ENCODE measurements at places on chromosomes 7 and 10. TPM values are rescaled to one million over a fixed set of nuclear protein-coding genes. Genes with fewer than 3 reads are reported as not detected.

DNA sequence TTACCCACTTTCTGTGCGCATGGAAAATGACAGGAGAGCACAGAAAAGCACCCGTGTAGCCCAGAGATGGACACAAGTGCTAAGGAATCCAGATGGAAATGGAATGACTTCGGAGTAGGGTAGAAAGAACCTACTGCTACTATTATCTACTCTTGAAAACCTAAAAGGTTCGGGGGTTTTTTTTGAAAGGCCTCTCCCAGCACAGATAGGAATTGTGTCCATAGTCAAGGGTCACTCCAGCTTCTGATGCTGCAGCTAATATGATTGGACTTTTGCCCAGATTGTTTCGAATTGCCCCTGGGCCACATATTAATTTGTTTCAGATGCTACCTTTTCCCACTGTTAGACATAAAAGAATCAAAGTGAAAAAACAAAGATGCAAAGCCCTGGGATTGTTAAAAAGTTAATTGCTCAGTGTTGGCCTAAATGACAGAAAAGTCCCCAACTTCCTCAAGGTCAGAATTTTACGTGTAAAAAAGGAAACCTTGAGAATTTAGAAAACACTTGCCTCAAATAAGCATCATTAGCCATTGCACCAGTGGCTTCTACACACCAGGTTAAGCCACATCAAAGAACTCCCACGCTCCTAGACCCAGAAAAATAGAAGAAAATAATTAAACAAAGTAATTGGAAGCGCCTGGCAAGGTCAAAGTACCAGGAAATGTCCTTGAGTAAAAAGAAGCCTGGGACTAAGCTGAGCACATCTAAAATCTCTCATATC is 40.8 kb upstream of the INSIG1 start:
- DNase-seq, result no peak

GRCh38 chr10:14681305-14681704 is 93.4 kb downstream of the FAM107B start:
- DNase-seq, result no peak

GRCh38 chr7:156836443-156836842 is 56.5 kb downstream of the LMBR1 start:
- no peak for DNase-seq

GRCh38 chr7:112873831-112874553 is 83.8 kb upstream of the TMEM168 start:
- no peak for DNase-seq

DNA sequence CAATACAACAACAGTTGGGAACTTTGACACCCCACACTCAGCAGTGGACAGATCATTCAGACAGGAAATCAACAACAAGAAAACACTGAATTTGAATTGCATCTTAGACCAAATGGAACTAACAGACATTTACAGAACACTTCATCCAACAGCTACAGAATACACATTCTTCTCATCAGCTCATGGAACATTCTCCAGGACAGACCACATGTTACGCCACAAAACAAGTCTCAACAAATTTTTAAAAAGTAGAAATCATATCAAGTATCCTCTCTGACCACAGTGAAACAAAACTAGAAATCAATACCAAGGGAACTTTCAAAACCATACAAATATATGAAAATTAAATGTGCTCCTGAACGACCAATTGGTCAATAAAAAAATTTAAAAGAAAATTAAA is 212.3 kb downstream of the DNAJC1 start:
- no peak for DNase-seq

The HHEX gene
- 1.8 TPM for total RNA-seq

DNA sequence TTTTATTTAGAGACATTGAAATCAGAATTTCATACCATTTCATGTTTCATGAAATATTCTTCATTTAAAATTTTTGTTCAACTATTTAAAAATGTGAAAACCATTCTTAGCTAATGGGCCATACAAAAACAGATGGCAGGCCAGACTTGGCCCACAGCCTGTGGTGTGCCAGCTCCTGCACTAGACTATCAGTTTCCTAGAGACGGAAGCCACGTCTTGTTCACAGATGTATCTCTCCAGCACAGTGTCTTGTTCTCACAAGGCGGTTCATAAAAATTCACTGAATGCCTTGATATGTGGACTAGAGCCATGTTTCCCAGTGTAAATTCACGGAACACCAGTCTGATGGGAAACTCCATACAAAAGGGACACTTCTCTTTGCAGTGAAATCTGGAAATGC is 216.0 kb downstream of the KCNMA1 start:
- DNase-seq, result no peak

The CPA2 gene
- 0.29 TPM for total RNA-seq

The EFCAB10 gene
- 1.3 TPM for total RNA-seq

The ATRNL1 gene
- 9.3 TPM for total RNA-seq

- DNase-seq, result peak; percentile 43
Measured at GRCh38 chr7:148395352-148395811, 195.2 kb upstream of the C7orf33 start.

DNA sequence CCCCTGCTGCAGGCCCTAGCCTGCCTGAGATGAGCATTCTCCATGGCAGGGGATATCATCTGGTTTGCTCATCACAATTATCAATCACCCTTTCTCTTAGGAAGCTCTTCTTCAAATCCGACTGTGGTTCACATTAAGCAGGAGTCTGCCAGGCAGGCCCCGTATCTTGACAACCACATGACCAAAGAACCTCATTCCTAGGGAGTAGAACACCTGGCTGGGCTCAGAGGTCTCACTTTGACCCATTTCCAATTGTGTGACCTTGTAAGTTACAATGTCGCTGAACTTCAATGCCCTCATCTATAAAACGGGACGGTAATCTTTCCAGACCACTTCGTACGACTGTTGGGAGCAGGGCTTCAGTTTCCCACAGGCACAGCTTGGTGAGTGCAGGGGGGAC is 156.4 kb upstream of the PCBD1 start:
- DNase-seq, result no peak

GRCh38 chr7:15801041-15801440 is 114.6 kb upstream of the MEOX2 start:
- DNase-seq, result no peak

The CCL26 gene
- 8.7 TPM for total RNA-seq

The ASL gene
- 31.9 TPM for total RNA-seq

The GIMAP8 gene
- total RNA-seq, result not detected

GRCh38 chr10:106504536-106504935 is 660.0 kb downstream of the SORCS1 start:
- no peak for DNase-seq

The ZNF394 gene
- total RNA-seq, result 24.7 TPM

- DNase-seq, result no peak
Measured at GRCh38 chr7:107051376-107051775, 6.9 kb downstream of the PRKAR2B start.

The PITX3 gene
- not detected for total RNA-seq

DNA sequence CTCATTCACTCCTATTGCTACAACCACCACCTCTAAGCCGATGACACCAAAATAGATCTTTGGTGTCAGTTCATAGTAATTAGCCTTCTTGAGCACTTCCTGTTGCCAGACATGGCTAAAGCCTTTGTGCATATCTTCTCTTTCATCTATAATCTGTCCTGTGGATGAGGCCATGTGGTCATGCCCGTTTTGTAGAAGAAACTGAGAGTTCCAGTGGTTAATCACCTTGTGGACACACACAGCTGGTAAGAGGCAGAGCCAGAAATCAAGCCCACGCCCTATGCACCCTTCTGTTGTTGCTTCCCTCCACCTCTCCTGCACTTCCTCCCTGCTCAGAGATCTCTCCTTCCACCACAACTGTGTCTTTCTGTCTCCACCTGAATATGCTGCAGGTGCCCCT is 285.1 kb upstream of the PFKP start:
- DNase-seq, result no peak

DNA sequence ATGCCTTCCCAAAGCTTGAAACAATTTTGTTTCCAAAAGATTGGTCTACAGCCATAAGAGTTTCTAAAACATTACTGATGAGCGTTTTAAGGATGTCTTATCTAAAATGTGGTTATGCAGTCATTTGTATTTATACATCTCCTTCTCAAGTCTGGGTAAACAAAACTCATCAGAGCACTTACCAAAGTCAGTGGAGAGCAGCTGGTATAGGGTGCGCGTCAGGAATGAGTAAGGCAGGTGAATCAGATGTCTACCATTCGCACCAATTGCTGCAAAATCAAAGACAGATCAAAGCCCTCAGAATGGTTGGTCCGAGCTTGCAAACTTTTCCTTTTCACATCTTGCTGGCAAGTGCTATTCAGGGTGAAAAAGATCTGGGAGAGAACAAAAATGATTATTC is 65.6 kb upstream of the FAM171A1 start:
- DNase-seq, result no peak

The TMEM236 gene
- total RNA-seq, result not detected

The HDAC9 gene
- 7.7 TPM for total RNA-seq

DNA sequence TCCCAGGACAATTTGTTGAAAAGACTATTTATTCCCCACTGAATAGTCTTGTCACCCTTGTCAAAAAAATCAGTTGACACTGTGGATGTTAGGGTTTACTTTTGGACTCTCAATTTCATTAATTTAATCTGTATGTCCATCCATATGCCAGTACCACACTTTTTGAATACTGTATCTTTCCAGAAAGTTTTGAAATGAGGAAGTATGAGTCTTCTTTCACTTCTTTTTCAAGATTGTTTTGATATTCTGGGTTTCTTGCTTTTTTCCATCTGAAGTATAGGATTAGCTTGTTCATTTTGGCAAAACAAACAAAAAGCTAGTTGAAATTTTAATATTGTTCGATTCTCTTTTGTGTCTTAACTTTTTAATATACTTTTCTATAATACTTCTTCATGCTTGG is 21.7 kb downstream of the KLHDC10 start:
- DNase-seq, result no peak

DNA sequence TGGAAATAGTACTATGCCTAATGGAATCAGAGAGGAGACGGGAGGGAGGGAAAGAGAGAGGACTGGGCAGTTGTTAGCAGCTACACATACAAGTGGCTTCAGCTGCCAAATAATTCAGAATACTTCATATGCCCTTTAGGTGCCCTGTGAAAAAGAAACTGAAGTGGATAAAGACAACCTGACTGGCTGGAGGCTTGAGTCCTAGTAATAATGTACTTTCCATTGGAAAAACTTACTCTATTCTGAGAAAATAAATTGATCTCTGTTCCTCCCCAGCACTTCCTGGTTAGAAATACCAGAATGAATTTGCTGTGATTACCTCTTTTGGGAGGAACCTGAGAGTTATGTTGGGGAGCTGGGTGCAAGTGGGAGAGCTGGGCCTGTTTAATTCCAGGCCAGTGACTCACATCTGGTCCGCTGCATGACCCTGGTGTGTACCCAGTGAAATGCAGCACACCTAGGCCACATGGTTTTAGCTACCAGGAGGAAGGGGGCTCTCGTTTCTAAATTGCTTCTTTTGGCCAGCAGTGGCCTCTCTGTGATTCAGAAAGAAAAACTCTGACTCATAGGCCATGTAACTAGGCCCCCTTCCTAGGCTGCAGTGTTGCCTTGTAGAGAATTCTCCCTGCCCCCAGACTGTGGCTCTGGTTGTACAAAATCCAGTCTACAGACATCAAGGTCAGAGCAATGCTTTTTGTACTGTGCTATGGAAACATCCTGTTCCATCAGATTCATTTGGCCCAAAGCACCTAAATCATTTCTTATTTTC is 6.5 kb downstream of the AGFG2 start:
- peak; percentile 68 for DNase-seq

- no peak for DNase-seq
Measured at GRCh38 chr10:112289373-112290053, 6.3 kb downstream of the TECTB start.

DNA sequence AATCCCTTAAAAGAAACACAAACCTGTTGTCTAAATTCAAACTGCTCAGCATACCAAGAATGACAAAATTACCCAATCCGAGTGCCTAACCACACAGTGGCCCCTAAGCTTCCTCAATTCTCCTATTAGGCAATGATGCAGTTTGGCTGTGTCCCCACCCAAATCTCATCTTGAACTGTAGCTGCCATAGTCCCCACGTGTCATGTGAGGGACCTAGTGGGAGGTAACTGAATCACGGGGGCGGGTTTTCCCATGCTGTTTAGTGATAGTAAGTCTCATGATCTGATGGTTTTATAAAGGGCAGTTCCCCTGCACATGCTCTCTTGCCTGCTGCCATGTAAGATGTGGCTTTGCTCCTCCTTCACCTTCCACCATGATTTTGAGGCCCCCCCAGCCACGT is 21.9 kb downstream of the PSAP start:
- DNase-seq, result no peak

DNA sequence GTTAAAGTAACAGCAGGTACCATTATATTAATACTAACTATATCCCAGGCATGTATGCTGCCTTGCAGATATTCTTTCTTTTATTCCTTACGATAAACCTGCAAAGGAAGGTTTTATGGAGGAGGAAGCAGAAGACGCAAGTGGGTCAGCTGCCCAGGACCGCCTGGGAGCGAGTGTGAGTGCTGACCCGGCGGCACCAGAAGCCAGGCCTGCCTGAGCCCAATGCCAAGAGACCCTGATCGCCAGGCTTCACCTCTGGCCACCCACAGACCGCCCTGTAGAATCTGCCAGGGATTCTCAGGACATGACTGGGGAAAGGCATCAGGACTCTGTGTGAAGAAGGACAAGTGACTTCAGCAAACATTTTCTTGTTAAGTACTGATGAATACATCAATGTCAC is 26.3 kb downstream of the PITRM1 start:
- DNase-seq, result no peak

DNA sequence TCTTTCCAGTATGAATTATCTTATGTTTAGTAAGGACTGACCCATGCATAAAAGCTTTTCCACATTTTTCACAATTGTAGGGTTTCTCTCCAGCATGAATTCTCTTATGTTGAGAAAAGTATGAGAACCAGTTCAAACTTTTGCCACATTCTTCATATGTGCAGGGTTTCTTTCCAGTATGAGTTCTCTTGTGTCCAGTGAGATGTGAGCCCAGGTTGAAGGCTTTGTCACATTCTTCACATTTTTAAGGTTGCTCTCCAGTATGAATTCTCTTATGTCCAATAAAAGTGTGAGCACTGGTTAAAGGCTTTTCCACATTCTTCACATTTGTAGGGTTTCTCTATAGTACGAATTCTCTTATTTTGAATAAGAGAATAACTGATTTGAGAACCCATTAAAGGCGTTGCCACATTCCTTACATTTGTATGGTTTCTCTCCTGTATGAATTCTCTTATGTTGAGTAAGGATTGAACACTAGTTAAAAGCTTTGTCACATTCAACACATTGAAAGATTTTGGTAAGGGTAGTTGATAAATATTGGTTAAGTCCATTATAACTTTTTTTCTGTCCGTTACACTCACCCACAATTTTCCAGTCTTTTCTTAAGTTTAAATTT is 911.0 kb upstream of the ZNF722 start:
- DNase-seq, result no peak

DNA sequence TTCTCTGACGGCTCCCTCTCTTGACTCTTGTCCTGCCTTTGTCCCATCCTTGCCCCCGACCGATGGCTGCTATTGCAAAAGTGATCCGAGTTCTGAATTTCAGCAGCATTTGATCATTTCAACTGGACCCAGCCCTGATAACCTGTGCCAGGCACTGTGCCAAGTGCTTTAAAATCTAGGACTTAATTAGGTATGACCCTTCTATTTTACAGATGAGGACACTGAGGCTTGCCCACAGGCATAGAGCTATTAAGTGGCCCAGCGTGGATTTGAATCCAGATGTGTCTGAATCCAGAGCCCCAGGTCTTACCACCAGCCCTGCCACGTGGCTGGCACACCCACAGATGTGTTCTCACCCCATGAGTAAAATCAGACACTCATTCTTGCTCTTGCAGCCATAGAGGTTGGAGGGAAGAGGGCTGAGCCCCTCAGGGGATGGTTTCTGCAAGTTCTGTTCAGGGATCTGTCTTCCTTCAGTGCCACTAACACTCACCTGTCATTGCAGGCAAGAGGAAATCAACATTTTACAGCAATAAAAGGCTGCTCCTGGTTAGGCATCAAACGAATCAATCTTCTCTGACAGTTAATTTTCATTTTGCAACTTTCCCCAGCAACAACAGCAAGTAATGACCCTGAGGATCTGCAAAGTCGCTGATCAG is 101.2 kb downstream of the GRID1 start:
- peak; percentile 10 for DNase-seq

The TDRD1 gene
- total RNA-seq, result not detected

Measured in H9 (cell line).